ENCODE measurements at places on chromosomes 12 and 14. TPM values are rescaled to one million over a fixed set of nuclear protein-coding genes. Genes with fewer than 3 reads are reported as not detected.

Gene CPNE6
- not detected for total RNA-seq

Gene INSM2
- total RNA-seq = not detected

Gene CLEC7A
- not detected for total RNA-seq

DNA sequence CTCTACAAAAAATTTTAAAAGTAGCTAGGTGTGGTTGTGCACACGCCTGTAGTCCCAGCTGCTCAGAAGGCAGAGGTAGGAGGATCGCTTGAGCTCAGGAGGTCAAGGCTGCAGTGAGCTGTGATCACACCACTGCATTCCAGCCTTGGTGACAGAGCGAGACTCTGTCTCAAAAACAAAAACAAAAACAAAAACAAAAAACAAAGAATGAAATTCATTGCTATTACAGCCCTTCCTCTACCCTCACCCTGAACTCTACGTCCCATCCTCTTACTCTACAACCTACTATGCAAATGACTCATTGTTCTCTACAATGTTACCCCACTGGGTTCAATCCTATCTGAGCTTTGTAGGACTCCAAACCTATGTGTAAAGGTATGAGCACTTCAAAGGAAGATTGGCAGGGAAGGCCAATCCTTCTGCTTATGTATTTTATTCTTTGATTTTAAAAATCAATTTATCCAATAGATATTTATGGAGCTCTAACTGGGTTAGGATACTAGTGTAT lies 39.3 kb downstream of the NINJ2 start:
- no peaks in the 10 kb centered on the region for H3K27me3 ChIP-seq
- H3K4me3 ChIP-seq = no peak overlapping the region
- no peak for DNase-seq
- H3K27ac ChIP-seq = no peak overlapping the region
- no peaks in the 10 kb centered on the region for H3K36me3 ChIP-seq
- H3K4me1 ChIP-seq = peaks cover 42% of the 10 kb centered on the region

DNA sequence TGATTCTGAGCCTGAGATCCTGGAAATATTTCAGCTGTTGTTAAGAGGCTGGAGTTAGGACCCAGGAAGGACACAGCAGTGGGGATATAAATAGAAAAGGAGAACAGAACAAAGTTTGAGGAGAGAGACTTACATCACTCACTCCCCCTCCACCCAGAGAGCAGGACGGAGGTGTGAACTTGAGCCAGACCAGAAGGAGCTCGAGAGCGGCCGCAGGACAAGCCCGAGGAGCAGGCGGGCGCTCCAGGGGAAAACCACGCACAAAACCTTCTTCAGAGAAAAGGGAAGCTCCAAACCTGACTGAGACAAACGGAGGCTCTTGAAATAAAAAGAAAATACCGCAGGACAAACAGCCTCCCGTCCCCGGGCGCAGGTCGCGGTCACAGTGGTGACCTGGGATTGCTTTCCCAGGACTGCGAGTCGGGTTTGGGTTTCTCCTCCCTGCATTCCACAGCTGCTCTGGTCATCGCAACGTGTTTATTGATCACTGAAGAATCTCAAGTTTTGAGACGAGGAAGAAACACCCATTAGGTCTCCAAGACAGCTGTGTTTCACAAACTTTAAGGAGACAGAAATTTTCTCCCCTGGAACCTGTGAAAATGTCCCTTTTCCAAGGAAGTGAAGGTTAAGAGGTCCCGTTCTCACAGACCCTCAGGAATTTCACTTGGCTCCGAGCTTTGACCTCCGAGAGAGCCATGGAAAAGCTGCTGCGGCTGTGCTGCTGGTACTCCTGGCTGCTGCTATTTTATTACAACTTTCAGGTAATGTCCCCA lies at the start of gene ADGRD1:
ADGRD1 (plus strand) TSS at position 137 of the 773 bp plus-strand sequence; CDS start at position 696, 559 bp downstream.
- peaks cover 25% of the 10 kb centered on the region for H3K27me3 ChIP-seq
- no peak within 1 kb of the TSS for H3K27ac ChIP-seq
- no peak within 1 kb of the TSS for H3K4me3 ChIP-seq
- no peaks in the 10 kb centered on the region for H3K4me1 ChIP-seq
- DNase-seq = no peak

DNA sequence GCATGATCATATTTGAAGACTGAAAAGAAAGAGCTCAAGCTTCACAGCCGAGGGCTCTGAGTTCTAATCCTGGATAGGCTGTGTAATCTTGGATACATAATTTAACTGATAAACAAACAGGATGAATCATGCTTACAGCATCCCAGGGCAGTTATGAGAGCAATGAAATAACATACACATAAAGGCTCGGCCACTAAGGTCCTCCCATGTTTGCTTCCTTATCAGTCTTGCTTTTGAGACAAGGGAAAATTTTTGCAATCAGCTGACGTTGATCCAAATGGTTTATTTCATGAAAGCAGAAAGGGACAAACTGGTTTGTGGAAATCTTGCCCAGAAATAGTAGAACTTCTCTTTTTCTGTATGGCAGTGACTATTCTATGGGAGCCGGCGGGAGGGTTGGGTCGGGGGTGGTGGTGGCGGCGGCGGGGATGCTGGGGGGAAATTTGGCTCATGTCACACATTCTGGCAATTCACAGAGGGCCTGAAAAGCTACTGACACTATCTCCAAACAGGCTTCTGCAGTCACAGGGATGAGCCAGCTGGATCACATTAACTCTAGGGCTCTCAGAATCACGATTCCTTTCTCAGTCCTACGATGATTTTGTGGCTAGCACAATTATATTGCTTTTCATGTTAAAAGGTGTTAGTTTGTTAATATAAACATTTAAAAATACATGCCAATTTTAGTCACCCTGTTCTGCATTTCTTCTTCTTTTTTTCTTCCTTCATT lies 124.5 kb downstream of the SLC8A3 start:
- DNase-seq = no peak
- H3K4me1 ChIP-seq = no peaks in the 10 kb centered on the region
- H3K36me3 ChIP-seq = no peaks in the 10 kb centered on the region
- H3K27ac ChIP-seq = no peak overlapping the region
- no peak overlapping the region for H3K4me3 ChIP-seq

GRCh38 chr14:30861200-30861599 lies 13.2 kb upstream of the COCH start:
- no peaks in the 10 kb centered on the region for H3K36me3 ChIP-seq
- no peak overlapping the region for H3K27ac ChIP-seq
- no peak for DNase-seq
- no peaks in the 10 kb centered on the region for H3K4me1 ChIP-seq
- peaks cover 24% of the 10 kb centered on the region for H3K27me3 ChIP-seq

GRCh38 chr14:91774140-91775096 lies 42.5 kb upstream of the CATSPERB start:
- no peaks in the 10 kb centered on the region for H3K27me3 ChIP-seq
- H3K4me1 ChIP-seq = peaks cover 5% of the 10 kb centered on the region
- H3K27ac ChIP-seq = no peak overlapping the region
- DNase-seq = no peak
- H3K4me3 ChIP-seq = no peak overlapping the region

- DNase-seq = no peak
- no peak overlapping the region for H3K4me3 ChIP-seq
- H3K27ac ChIP-seq = no peak overlapping the region
- H3K36me3 ChIP-seq = no peaks in the 10 kb centered on the region
Observed at GRCh38 chr14:100187247-100187833, 27.9 kb upstream of the DEGS2 start.

- peaks cover 13% of the 10 kb centered on the region for H3K27me3 ChIP-seq
- H3K4me1 ChIP-seq = no peaks in the 10 kb centered on the region
- no peak overlapping the region for H3K4me3 ChIP-seq
- no peak for DNase-seq
Observed at GRCh38 chr12:5073853-5074252, 30.2 kb downstream of the KCNA5 start.

DNA sequence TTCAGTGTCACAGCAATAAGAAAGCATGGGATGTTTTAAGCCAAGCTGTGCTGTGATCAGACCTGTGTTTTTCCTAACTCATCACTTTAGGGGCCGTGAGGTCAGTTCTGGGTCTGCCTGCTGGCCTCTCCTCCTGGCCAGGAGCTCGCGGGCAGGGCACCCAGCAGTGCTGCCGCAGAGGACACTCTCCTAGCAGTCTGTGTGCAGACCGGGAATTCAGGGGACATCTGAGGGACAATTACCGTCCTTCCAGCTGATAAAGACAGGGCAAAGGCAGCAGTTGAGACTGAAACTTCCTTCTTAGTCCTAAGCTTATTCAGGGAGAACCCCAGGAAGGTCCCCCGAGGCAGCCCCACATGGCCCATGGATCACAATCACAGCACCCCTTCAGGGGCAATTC lies 89.6 kb downstream of the CHGA start:
- H3K4me1 ChIP-seq = peaks cover 18% of the 10 kb centered on the region
- no peak overlapping the region for H3K4me3 ChIP-seq
- H3K27me3 ChIP-seq = no peaks in the 10 kb centered on the region
- H3K36me3 ChIP-seq = no peaks in the 10 kb centered on the region
- H3K27ac ChIP-seq = no peak overlapping the region

DNA sequence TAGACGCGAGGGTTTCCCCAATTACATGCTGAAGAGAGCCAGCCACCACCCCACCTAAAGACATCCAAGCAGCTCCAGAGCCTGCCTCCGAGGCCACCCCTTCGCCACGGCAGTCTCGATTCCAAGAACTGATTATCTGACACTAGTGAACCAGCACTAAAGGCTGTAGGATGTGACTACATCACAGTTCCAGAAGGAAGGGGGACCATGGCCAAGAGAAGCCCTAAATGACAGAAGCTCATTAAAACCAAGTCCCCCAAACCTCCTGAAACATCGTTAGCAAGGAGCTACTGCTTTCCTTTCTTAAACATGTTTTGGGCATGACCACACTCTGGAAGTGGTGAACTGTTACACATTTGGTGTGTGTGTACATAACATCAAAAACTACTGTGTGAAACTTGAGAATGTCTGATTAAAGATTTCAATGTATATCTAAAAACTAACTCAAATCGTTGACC lies 88.2 kb downstream of the DUSP16 start:
- peak overlapping the region; percentile 99 for H3K27ac ChIP-seq
- H3K4me1 ChIP-seq = peaks cover 81% of the 10 kb centered on the region
- H3K36me3 ChIP-seq = peaks cover 67% of the 10 kb centered on the region
- no peaks in the 10 kb centered on the region for H3K27me3 ChIP-seq

DNA sequence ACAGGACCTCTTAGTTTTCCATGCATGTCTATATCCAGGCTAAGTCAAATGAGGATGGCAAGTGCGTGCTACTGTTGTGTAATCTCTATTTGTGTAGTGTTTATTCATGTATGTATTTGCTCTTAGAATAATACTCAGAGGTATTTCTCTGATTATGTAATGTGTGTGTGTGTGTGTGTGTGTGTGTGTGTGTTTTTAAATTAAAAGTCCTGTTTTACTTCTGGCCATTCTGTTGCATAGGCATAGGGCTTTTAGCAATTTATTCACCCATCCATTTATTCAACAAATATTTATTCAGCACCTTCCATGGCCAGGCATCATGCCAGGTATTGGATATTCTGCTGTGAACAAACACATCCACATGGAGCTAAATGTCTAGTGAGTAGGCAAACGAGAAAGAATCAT lies 63.5 kb downstream of the PELI2 start:
- no peaks in the 10 kb centered on the region for H3K4me1 ChIP-seq
- H3K36me3 ChIP-seq = no peaks in the 10 kb centered on the region
- no peak for DNase-seq
- no peak overlapping the region for H3K4me3 ChIP-seq
- no peak overlapping the region for H3K27ac ChIP-seq
- H3K27me3 ChIP-seq = peaks cover 4% of the 10 kb centered on the region

GRCh38 chr12:107007411-107007810 lies 20.5 kb upstream of the MTERF2 start:
- H3K4me3 ChIP-seq = no peak overlapping the region
- peaks cover 3% of the 10 kb centered on the region for H3K36me3 ChIP-seq
- no peak overlapping the region for H3K27ac ChIP-seq
- H3K27me3 ChIP-seq = no peaks in the 10 kb centered on the region
- no peaks in the 10 kb centered on the region for H3K4me1 ChIP-seq

- no peak overlapping the region for H3K27ac ChIP-seq
- DNase-seq = no peak
- H3K27me3 ChIP-seq = peaks cover 12% of the 10 kb centered on the region
- H3K4me3 ChIP-seq = no peak overlapping the region
Observed at GRCh38 chr12:26271889-26272492, 76.6 kb downstream of the SSPN start.

- DNase-seq = no peak
- H3K27ac ChIP-seq = no peak overlapping the region
- H3K27me3 ChIP-seq = no peaks in the 10 kb centered on the region
- H3K4me3 ChIP-seq = no peak overlapping the region
Observed at GRCh38 chr14:104743461-104744380, 9.2 kb upstream of the SIVA1 start.

DNA sequence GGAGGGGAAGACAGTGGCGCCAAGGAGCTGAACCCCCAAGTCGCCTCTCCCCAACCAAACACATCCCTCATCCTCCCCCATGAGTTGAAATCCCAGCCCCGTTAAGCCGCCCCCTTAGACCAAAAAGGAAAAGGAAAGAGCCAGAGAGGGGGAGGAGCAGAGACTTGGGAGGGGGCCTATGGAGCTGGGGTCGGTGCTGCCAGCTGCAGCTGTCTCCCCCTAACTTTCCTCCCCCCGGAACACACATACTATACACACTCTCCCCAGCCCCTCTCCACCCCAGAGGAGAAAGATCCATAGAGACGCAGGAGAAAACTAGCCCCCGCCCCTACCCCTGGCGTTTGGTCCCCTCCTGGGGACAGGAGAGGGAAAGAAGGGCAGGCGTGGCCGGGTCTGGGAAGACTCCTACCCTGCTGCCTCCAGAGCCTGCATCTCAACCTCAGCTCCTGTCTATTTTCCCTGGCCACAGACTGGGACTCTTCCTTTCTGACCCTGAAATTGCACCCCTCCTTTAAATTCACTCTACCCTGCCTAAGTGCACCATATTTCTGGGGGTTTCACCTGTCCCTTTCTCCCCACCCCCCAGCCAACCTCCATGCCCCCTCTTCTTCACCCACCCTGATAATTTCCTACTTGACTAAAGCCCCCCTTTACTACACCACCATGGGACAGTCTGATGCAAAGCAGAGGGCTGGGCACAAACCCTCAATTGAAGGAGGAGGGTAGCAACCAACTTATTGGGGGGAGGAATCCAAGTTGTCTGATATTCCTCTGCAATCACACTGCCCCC lies 1.7 kb upstream of the HOXC9 start:
- H3K36me3 ChIP-seq = peaks cover 1% of the 10 kb centered on the region
- H3K27me3 ChIP-seq = peaks cover 97% of the 10 kb centered on the region
- H3K4me1 ChIP-seq = peaks cover 14% of the 10 kb centered on the region
- no peak overlapping the region for H3K4me3 ChIP-seq
- no peak for DNase-seq

Data from activated CD8-positive, alpha-beta memory T cell treated with anti-CD3 and anti-CD28 coated beads, Interleukin-2, amount 10 ng/mL, durations not matched to agents 7 days and 5 days (primary cell).